ENCODE measurements at places on chromosomes 13 and 19.

DNA sequence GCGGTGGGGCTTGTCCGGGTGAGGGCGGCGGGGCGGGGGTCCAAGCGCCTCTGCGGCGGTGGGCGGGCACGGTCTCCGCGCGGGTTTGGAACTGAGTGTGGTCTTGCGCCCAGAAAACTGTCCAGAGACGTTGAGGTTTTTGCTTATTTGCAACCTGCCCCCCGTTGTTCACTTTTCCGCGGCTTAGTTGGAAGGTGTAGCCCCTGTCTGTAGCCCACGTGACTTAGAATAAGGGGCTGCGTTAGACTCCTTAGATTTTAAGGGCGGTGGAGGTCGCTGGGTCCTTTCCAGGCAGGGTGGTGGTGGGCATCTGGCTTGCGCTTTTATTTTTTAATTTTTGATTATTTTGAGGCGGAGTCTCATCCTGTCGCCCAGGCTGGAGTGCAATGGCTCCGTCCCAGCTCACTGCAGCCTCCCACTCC is 748 bp downstream of the RPS15 start:
- no peak for DNase-seq

- no peak for DNase-seq
Observed at GRCh38 chr19:49939721-49940481, 10.6 kb upstream of the NUP62 start.

DNA sequence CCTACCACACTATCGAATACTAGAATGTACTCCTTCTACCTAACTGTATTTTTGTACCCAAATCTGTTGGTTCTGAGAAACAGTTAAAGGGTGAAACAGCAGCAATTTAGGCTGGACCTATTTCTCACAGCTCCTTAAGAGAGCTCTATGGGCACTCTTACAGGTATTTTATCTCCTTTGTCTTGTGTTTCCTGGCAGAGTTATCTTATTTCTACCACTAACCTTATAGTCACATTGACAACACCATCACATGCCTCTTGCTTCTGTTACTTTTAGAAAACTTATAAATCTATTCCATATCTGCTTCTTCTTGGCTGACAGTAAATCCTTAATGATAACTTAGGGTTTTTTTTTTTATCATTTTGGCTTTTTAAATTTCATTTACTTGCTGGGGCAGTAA is 130.7 kb downstream of the MYO16 start:
- DNase-seq: no peak

GRCh38 chr13:113855931-113856715 is 7.8 kb downstream of the GAS6 start:
- no peak for DNase-seq

GRCh38 chr19:45469945-45470761 is 2.4 kb downstream of the FOSB start:
- no peak for DNase-seq

GRCh38 chr19:9818175-9818733 is 625 bp downstream of the FBXL12 start:
- DNase-seq: no peak

- DNase-seq: no peak
Observed at GRCh38 chr19:40279120-40279551, 6.0 kb downstream of the AKT2 start.

DNA sequence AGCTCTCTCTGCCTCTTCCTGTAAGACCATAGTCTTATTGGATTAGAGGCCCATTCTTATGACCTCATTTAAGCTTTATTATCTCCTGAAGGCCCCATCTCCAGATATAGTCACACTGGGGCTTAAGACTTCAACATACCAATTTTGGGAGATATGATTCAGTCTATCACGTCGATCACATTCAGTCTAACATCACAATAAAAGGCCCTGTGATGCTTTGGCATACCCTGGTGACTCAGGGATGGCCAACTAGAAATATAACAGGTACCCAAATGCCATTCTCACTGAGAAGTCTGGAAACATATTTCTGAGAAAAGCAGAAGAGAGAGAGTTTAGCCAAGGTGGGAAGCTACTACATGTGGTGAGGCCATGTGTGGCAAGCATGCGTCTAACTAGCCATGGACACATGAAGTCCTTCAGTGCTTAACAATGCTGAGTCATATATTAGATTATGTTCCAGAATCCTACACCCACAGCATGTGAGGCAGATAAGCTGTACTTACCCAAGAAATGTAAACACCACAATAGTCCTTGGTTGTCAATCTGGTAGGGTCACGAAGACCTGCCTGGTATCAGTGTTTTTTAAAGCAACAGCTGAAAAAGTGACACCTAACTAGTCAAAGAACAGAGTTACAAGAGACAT is 485.1 kb downstream of the FOXO1 start:
- no peak for DNase-seq

GRCh38 chr19:317710-318508 is 26.7 kb downstream of the MIER2 start:
- DNase-seq: no peak

GRCh38 chr13:102405499-102406100 is 3.8 kb upstream of the FGF14 start:
- DNase-seq: no peak

DNA sequence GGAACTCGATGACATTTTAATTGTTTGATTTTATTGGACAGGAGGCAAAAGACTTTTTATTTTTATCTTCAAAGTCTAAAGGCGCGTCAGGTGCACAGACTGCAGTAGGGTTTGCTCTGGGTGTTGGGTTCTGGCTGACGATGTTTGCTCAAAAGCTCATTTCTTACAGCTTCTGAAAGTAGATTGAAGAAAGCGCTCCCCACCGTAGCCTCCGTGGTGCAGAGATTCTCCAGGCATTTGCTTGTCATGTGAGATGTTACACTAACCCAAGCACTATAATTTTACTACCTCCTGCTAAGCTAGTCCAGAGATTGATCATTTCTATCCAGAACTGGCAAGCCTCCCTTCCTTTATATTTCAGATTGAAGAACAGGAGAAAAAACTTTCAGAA is 14.5 kb upstream of the ATP11A start:
- no peak for DNase-seq

DNA sequence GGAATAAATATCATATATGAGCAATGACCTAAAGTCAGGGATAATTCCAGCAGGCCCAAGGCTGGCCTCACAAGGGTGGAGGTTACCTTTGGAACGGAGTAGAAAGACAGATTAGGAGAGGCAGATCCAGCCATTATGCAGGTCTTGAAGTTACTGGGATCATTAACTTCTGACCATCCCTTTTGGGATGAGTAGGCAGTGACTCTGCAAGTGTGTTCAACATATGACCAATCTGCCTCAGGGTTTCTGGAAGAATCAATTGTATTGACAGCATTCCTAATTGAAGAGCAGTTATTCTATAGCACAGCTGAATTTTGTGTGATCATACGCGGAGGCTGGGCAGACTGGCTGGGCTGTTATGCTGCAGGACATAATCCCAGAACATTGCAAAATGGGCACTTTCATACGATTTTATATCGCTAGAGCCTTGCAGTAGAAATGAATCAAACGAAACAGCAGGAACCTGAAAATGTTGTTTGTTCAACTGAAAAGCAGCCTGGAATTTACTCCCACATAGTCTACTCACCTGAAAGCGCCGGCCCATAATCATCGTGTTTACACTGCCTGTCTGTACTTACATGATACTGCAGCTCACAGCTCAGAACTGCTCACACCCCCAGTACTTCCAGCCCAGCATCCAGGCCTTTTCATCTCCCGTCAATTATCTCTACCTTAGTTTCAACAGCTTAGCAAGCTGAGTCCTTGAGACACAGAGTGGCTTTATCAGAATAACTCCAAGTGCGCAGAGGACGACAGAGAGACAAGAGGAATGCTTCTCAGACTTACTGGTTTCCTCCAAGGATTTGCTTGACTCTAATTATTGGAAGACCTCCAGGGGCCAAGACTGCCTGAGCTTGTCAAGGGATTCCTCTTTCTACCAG is 556.1 kb downstream of the EFNB2 start:
- no peak for DNase-seq

DNA sequence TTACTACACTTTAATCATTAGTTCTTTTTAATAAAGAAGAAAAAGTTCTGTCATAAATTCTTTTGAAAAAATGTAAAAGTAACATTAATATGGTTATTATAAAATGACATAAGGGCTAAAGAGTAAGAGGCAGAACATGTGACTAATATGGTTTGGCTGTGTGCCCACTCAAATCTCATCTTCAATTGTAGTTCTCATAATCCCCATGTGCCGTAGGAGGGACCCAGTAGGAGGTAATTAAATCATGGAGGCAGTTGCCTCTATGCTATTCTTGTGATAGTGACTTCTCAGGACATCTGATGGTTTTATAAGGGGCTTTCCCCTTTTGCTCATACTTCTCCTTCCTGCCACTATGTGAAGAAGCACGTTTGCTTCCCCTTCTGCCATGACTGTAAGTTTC is 104.5 kb downstream of the UGGT2 start:
- DNase-seq: no peak

DNA sequence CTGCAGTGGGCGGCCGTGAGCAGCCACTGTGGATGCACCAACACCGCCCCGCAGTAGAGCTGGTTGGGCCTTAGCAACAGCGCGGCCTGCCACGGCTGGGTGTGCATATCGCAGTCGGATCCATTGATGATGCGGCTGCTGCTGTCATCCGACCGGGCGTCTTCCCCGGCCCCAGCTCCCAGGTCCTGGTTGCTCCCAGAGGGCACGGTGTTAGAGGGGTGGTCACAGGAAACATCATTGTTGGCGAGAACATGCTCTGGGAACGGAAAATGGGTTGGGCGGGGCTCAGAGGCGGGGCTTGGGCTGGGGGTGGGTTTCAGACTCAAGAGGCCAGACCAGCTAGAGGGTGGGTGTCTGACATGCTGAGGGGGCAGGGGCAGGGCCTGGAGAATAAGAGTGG is 3.0 kb downstream of the KLK5 start:
- no peak for DNase-seq

GRCh38 chr19:8251025-8251472 is 41.9 kb downstream of the CERS4 start:
- DNase-seq: no peak

- peak; percentile 30 for DNase-seq
Observed at GRCh38 chr13:19927117-19927748, 31.3 kb upstream of the ZMYM2 start.

- no peak for DNase-seq
Observed at GRCh38 chr19:39139971-39140453, 14.4 kb downstream of the PAK4 start.

DNA sequence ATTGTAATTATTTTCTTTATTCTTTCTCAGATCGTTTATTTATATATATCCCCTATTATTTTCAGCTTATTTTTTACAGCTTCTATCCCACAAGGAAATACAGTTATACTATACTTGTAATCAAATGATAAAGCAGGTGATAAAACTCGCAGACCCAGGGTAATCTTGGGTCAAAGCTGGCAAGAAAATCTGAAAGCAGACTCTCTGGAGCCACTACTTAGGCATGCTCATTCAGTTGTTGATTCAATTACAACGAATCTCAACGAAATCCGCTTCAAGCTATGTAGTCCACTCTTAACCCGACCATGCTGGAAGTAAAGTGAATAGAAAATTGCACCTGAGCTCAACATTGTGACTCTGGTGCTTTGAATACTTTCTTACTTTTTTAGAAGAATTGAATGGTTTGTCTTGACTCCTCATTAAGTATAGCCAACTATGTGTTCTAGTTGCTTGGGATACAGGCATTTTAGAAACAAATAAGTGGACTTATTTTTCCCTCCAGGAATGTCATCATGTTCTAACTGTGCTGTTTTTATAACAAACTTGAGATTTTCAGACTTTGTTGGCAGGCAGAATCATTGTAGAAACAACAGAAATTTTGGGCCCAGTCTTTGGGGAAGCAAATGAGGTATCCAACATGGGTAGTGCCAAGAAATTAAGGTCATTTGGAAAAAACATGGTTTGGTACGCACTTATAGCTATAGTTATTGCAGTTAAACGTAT is 21.4 kb downstream of the ESD start:
- no peak for DNase-seq

- no peak for DNase-seq
Observed at GRCh38 chr13:80508031-80508430, 167.1 kb upstream of the SPRY2 start.

- no peak for DNase-seq
Observed at GRCh38 chr13:90445179-90445578, 902.3 kb upstream of the MIR17HG start.

DNA sequence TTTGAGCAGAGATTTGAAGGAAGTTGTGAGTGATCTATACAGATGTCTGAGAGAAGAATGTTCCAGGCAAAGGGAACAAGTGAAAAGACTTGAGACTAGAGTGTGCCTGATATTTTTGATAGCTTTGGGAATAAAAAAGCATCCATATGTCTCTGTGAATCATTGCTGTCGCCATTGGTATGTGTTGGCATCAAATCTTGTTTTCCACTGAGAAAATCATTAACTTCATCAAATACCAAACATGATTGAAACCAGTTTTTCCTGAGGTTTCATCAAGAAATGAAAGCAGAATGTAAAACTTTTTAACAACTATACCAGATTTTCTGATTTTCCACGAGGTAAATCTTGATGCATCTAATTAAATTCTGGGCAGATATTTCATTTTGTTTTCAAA is 862.6 kb downstream of the DIAPH3 start:
- DNase-seq: no peak

GRCh38 chr13:60369242-60369641 is 27.8 kb upstream of the TDRD3 start:
- no peak for DNase-seq

DNA sequence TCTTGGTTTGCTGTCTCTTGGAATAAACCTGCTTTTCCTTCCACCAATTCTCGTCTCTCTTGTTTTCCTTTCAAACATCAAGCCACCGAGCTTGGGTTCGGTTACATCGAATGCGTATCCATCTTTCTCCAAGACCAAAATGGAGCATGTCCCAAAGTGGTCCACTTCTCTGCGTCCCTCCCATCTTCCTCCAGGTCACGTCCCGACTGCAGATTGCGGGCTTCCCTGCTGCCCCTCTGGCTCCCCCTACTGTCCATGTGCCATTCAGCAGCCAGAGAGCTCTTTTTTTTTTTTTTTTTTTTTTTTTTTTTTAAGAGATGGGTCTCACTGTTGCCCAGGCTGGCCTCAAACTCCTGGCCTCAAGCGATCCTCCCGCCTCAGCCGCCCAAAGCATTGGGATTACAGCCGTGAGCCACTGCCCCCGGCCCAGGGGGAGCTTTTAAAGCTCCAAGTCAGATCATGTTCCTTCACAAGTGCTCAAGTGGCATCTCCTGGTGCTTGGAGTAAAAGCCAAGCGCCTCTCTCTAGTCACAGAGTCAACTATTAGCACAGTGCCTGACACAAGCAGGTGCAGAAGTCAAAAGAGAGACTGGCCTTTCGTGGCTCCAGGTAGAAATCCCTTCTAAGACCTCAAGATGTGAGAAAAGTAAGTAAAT is 10.0 kb downstream of the COL5A3 start:
- DNase-seq: peak; percentile 86

Measured in GM10248 (cell line).